ENCODE measurements at places on chromosomes 6 and 20.

GRCh38 chr6:90004511-90004910, 110.2 kb downstream of the GJA10 start:
- no peak for DNase-seq

DNA sequence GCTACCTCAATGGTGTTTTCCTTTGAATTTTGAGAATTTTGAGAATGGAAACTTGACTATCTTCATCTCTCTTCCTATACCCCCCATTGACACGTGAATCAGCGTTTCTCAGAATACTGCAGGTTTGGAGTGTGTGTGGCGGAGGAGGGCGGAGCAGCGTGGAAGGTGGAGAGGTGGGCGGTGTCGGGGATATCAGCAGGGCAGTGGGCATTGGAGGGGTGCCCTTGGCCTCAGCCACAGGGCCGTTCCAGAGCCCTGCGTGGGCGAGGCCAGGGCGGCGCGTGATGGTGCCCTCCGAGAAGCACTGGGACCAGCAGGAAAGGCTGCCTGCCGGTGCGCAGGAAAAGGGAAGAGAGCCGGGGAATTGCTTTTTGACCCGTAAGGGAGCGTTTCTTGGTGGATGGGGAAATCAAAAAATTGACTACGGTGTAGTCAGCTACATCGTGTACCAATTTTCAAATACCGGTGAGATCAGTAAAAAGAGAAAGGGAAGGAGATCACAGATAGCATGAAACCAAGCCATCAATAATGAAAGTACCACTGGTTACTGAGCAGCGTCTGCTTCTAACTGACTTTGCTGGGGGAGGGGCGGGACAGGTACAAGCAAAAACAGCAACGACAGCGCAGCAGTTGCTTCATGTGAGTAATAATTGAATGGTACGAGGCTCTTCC, 82.7 kb upstream of the DUSP22 start:
- DNase-seq: no peak

GRCh38 chr6:124463271-124463670, 499.0 kb upstream of the RNF217 start:
- no peak for DNase-seq

GRCh38 chr6:82957171-82957867, 108.3 kb downstream of the UBE3D start:
- DNase-seq: no peak

- DNase-seq: no peak
Observed at GRCh38 chr6:151847064-151847463, 39.6 kb downstream of the ESR1 start.

- peak; percentile 22 for DNase-seq
Observed at GRCh38 chr20:13819885-13820645, 35.2 kb downstream of the NDUFAF5 start.

GRCh38 chr20:35952480-35953386, 1.6 kb downstream of the SCAND1 start:
- DNase-seq: no peak

- DNase-seq: no peak
Observed at GRCh38 chr6:159533568-159533967, 159.5 kb downstream of the SOD2 start.

- no peak for DNase-seq
Observed at GRCh38 chr6:118400582-118400981, 147.5 kb upstream of the PLN start.

- DNase-seq: no peak
Observed at GRCh38 chr6:1760876-1761275, 151.2 kb downstream of the FOXC1 start.

GRCh38 chr6:67888546-67888885, 746.6 kb upstream of the ADGRB3 start:
- DNase-seq: no peak

DNA sequence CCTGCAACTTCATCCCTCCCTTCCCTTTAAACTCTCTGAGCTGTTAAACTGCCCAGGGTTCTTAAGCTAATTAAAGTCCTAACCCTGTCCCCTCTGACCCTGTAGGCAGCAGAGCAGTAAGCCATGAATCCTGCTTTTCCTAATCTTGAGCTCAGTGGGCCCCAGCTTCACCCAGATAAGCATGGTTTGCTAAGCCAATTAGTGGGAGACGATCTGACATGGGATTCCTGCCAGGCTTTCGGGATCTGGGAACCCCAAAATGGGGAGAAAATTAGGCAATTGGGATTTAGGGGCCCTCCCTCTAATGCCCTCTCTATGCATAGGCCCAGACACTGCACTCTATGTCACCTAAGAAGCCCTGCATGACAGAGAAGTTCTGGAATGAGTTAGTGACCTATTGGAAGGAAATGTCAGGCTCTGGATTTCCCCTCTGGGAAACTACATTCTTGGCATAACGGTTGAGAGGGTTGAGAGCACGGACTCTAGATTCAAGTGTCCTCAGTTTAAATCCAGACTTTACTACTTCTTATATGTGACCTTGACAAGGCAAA, 4.6 kb downstream of the XKR7 start:
- no peak for DNase-seq

GRCh38 chr6:52489881-52490280, 69.7 kb downstream of the EFHC1 start:
- no peak for DNase-seq

- DNase-seq: peak; percentile 66
Observed at GRCh38 chr6:113909224-113909856, 52.2 kb downstream of the MARCKS start.

- DNase-seq: peak; percentile 68
Observed at GRCh38 chr6:21588481-21589351, 4.8 kb upstream of the SOX4 start.

GRCh38 chr20:52340036-52340634, 148.6 kb upstream of the ZFP64 start:
- no peak for DNase-seq

DNA sequence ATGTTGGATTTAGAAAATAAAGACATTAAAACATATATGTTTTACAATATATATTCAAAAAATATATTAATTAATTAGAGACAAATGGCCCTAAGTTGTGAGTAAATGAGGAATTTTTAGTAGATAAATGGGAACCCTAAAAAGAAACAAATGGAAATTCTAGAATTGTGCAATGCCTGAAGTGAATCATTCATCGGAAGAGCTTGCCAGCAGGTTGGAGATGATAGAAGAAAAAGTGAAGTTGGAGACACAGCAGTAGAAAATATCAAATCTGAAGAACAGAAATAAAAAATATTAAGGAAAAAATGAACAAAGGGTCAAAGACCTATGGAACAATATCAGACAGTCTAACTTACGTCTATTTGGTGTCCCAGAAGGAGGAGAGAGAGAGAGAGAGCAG, 109.4 kb upstream of the NEDD9 start:
- DNase-seq: no peak

- peak; percentile 65 for DNase-seq
Observed at GRCh38 chr20:63434599-63435378, 37.7 kb downstream of the KCNQ2 start.

DNA sequence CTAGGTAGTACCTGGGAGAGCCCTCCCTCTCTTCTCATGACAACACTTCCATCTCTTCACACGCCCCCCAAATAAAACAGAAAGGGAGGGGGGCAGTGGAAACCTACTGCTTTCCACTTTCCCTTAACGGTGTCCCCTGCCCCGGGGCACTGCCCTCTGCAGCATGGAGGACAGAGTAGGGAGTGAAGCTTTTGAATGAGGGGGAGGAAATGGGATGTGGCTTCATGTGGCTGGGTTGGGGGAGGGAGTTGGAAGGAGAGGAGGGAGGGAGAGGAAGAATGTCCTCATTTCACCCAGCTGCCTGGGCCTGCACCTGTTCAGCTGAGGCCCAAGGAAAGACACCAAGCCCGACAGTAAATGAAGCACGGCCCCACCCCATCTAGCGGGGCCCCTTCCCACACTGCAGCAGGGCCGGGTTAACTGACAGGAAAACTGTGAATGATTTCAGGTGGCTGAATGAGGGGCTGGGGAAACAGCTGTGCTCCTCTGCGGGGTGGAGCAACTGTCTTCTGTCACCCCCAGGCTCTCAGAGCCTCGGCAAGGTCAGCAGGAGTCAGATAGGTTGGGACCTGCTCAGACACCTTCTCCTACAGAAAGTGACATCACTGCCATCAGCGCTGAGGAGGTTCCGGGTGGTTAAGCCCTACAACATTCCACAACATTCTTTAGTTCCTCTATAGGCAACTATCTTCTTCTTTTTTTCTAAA, 40.0 kb upstream of the TAF8 start:
- DNase-seq: no peak

DNA sequence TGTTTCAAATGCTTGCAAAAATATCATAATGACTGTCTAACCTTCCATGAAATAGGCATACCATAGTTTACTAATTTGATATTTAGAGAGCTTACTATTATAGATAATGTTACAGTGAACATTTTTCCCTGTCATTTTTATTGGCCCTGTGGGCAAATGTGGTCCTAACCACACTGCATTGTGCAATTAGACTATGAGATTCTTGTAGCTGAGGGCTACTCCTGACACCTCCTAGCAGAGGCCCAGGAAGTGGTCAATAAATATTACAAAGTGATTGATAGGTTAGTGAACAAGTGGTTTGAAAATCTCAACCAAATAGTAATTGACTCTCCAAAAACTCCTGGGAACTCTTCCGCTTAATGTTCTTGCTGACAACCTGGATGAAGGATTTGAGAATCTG, 160.5 kb upstream of the KCNG1 start:
- no peak for DNase-seq

DNA sequence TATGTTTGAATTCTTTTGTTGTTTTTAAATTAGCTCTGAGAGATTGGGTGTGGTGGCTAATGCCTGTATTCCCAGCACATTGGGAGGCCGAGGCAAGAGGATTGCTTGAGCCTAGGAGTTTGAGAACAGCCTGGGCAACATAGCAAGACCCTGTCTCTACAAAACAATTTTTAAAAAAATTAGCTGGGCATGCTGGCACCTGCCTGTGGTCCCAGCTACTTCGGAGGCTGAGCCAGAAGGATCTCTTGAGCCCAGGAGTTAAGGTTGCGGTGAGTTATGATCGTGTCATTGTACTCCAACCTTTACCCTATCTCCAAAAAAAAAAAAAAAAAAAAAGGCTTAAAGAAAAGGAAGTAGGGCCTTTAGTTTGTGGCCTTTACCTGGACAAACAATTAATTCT, 22.9 kb downstream of the DHX35 start:
- no peak for DNase-seq

GRCh38 chr20:1802385-1803060, 92.7 kb upstream of the SIRPA start:
- peak; percentile 11 for DNase-seq

DNA sequence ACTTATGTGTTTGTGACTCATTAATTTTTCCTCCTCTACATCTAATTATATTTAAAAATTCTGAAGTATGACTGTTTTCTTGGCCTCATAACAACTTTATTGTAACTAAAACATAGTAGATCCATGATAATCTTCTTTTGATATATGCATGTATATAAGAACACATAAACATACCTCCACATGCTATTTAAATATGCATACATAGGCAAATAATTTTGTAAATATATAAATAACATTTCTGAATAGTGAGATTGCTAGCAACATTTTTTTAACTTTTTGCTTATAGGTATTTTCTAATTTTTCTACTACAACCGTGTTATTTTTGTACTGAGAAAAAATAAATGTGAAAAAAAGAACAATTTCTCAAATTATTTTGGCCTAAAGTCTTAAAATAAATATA, 627.6 kb downstream of the HTR1B start:
- DNase-seq: no peak
